ENCODE measurements at places on chromosomes 6 and 20. TPM values are rescaled to one million over a fixed set of nuclear protein-coding genes. Genes with fewer than 3 reads are reported as not detected.

DNA sequence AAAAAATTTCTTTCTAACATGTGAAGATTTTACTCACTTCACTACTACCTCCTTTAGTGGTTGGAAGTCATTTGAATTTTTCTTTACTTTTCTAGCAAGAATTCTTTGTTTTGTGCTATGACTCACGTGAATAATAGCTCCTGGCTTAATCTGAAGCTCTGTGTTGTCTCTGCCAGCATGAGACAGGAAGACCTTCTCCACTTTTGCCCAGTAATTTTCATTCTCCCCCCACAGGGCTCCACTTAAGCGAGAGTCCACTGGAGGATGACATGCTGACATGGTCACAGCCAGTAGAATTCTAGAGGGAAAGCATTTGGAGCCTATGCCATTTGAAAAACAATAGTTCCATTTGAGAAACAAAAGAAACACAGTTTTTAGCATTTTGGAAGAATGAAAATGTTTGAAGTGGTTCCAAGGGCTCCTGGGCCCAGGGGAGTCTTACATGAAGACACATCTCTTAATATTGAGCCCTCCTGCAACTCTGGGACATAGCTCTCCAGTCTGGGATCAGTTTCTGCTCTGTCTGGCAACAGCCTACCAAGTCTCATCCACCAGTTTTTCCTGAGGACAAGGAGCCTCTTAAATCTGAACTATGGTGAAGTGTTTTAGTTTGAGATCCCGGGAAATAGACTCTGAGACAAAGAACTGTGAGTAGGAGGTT, 231.4 kb downstream of the PAX1 start:
- DNase-seq, result no peak

DNA sequence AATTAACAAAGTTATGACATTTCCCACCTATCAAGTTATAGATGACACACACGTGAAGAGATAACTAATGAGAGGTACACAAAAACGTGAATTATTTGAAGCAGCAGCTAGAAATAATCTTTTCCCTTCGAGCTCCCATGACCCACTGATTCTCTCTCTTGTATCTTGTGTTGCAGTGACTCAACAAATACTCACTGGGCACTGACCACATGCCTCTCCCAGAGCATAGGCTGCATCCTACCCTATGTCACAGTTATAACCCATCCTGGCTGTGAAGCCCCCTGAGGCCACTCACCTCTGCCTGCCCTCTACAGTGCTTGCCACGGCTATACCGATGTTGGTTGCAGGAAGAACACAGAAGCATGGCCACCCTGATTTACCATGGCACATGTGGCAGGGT, 91.8 kb downstream of the INSM1 start:
- DNase-seq, result no peak

- DNase-seq, result no peak
Measured at GRCh38 chr20:3111507-3111906, 27.0 kb upstream of the AVP start.

GRCh38 chr6:26053992-26054780, 33.0 kb upstream of the HFE start:
- DNase-seq, result no peak

The ANKRD6 gene
- 6.0 TPM for total RNA-seq

DNA sequence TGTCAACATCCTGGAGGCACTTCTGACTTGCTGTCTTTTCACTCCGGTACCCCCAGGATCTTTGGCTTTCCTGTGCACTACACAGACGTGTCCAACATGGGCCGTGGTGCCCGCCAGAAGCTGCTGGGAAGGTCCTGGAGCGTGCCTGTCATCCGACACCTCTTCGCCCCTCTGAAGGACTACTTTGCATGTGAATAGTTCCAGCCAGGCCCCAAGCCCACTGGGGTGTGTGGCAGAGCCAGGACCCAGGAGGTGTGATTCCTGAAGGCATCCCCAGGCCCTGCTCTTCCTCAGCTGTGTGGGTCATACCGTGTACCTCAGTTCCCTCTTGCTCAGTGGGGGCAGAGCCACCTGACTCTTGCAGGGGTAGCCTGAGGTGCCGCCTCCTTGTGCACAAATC, 12.0 kb upstream of the MAPRE1 start:
- no peak for DNase-seq

DNA sequence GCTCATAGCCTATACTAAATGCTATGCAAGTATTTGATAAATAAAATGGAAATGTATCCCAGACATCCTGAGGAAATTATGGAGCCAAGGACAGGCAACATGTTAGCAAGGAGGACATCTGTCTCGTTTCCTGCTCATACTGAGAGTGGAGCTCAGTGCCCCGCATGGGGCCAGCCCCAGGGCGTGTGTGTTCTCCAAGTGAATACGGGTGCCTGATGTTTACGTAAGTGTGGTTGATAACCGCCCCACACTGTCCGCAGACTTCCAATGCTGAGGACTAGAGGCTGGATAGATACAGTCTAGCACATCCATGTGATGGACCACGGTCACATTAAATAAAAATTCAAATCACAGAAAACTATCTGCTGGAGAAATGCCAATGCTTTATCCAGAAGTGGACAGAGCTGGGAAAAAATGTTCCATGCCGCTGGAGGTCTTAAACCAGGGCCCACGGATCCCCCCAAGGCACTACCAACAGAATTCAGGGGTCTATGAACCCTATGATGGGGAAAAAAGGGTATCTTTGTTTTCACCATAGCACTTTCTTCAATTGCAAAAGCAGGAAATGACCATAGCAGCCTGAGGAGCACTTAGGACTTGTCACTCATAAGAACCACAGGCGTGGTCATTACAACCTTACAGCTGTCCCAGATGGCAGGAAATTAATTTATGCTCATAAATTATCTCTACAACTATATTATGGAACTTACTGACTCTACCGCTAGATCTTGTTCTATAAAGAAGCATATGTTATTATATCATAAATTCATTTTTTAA, 24.9 kb downstream of the TGM2 start:
- DNase-seq, result no peak

DNA sequence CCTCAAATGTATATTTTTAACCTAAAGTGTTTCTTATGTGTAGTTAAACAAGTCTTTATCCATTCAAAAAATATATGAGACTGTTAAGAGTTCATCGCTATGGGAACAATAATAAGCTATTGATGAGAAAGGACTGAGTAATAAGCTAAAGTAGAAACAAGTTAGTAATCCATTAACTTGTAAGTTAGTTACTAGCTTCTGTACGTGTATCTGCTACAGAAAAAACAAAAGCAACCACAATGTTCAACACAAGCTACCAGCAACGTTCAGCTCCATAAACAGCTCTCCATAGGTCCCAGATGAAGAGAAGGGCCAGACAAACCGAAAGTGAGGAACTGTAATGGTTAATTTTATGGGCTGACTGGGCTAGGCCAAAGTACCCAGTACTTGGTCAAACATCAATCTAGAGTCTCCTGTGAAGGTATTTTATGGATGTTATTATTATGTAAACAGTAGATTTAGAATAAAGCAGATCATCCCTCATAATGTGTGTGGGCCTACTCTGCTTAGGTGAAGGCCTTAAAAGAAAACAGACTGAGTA, 33.8 kb upstream of the FAM135A start:
- no peak for DNase-seq

DNA sequence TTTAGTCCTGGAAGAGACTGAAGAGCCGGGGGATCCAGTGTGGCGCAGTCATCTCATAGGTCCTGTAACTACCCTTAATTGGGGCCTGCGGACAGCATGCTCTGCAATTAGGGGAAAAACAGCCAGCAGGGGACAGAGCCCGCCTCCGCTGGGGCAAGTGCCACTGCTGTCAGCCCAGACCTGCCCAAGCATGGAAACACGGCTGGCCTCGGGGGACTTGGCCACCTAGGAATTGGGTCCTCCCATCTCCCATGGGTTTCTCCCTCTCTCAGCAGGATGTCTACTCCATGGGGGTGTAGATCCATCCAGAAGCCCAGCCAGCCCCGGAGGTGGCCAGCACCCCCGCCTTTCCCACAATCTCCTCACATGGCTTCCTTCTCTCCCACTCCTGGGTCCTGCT, 3.6 kb downstream of the GHRH start:
- DNase-seq, result no peak

DNA sequence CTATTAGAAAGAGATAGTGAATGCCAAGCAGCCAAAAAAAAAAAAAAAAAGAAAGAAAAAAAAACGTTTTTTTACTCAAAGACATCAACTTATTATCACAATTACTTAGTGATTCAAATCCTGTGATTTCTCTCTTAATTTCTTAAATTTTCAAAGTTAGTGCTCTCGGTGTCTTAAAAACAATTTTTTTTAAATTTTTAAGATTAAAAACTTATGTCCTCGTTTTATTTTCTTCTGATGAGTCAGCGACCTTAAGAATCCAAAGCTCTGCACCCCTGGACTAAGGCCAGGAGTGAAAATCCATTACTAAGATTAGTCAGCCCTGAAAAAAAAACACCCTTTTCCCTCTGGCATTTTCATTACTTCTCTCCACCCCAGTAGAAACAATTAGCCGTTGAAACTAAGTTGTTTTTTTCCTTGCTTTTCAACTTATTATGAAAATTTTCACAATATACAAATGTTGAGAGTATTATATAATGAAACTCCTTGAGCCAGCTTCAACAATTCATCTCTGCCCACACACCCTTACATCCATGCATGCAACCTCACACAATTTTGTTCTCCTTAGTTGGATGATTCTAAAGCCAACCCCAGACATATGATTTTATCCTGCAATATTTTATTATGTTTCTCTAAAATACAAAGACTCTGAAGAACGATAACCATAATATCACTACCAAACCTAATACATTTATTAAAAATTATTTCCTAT, 85.6 kb upstream of the CARMIL1 start:
- DNase-seq, result no peak

DNA sequence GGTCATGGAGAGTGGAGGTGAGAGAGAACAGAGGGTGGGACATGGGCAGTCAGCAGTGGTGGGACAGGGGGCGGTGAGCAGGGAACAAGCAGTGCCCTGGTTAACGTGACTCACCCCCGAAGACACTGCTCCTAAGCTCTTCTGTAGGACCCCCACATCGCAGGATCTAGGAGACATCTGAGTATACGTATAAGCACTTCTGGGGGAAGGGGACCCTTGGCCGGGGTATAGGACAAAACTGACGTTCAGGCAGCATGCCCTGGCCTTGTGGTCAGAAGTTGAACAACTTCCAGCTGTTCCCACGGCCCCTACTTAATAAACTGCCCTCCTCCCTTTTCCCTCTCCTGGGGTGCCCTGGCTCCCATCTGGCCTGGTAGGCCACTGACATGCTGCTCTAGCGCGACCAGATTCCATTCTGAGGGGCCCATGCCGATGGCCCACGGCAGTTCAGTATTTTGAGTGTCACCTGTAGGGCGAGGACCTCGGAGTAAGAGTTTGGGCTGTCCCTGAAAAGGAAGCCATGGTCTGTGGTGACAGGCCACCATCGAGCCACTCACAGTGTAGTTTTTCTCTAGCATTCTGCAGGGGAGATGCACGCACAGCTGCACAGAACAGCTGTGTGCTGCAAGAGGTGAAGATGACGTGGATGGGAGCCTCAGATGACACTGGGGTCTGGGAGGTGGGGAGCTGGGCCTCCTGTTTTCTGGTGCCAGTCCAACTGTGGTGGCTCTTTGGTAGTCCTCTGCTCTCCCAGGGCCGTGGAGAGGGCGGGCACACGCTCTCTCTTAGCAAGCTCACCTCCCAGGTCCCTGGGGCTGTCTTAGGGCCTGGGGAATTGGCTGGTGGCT, 38.4 kb downstream of the PPP1R3G start:
- DNase-seq, result no peak

The ZC2HC1B gene
- not detected for total RNA-seq

The SIRPB2 gene
- not detected for total RNA-seq

The MRAP2 gene
- not detected for total RNA-seq

The CTCFL gene
- total RNA-seq, result not detected

DNA sequence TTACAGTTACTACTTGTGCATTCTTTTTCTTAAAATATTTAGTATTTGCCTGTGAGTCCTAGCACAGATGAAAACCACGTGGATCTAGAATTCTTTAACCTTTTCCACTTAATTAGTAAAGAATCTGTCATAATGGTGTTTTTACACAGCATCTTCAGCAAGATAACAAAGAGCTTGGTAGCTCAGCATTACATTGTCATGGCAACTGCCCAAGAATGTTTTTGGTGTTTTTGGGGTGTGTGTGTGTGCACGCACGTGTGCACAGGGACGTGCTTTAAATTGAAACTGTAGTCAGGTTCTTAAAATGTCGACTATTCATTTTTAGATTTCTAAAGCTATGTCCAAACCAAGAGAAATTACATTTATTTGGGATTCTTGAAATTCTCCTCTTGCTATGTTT, 108.0 kb downstream of the FIG4 start:
- no peak for DNase-seq

DNA sequence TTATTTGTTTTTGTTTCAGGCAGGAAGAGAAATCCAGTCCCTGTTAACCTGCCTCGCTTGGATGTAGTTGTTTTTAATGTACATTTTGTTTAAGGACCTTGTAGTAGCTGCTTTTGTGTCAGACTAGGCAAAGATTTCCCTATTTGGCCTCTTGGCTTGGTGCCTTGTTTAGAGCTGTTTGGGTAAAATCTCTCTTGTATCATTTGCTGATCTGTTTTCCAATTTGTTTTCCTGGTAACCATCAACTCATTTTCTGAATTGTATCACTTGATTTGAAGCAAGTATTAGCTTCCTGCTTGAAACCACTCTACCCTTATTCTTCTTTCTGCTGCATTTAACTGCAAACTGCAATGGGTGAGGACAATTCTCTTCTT, 160.7 kb downstream of the ZFAND3 start:
- DNase-seq, result no peak

The MACROD2 gene
- not detected for total RNA-seq

The PPP1R16B gene
- 84.1 TPM for total RNA-seq

GRCh38 chr6:39852324-39852723, 60.1 kb downstream of the DAAM2 start:
- no peak for DNase-seq

DNA sequence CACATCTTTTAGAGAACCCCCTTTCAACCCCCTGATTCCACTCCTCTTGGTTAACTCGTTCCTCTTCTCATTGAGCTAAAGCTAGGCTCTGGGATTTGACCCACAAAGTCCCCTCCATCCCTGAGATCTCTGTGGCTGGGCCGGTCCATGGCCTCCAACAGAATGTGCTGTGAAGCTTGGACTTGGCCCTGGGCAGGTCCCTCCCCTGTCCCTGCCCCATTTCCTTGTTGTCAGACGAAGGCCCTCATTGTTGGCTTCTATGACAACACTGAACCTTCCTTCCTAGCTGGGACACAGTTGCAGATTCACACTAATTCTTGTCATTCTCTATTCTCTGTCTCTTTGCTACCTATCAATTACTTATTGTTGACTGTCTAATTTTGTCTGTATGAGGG, 156.1 kb downstream of the SYCP2 start:
- no peak for DNase-seq
